ENCODE measurements at places on chromosomes 16 and 17. TPM values are rescaled to one million over a fixed set of nuclear protein-coding genes. Genes with fewer than 3 reads are reported as not detected.

Gene ADGRG1
- total RNA-seq, result 5.9 TPM

Gene CYLD
- total RNA-seq, result 44.6 TPM

Gene CEP112
- 4.8 TPM for total RNA-seq

Gene TP53TG3C
- not detected for total RNA-seq

Gene ENO3
- total RNA-seq, result 3.4 TPM

Gene CDRT15
- total RNA-seq, result not detected

Gene NDUFB10
- 126 TPM for total RNA-seq

Gene CNTNAP4
- not detected for total RNA-seq

Gene ATP2C2
- total RNA-seq, result not detected

Gene ZPBP2
- not detected for total RNA-seq

Gene DPEP3
- total RNA-seq, result not detected

Gene TGFB1I1
- total RNA-seq, result 41.6 TPM

Gene FNDC8
- not detected for total RNA-seq

Gene MARCHF10
- under 0.01 TPM for total RNA-seq

Gene KARS1
- 97.0 TPM for total RNA-seq

Gene TPPP3
- 1.6 TPM for total RNA-seq

Gene DDX28
- 8.9 TPM for total RNA-seq

Gene TCAP
- 0.53 TPM for total RNA-seq

Gene NPIPA3
- total RNA-seq, result 0.69 TPM

Gene MYH3
- 1.3 TPM for total RNA-seq

Gene MSL1
- 43.4 TPM for total RNA-seq

Gene MFAP4
- total RNA-seq, result 39.1 TPM

Gene MT3
- total RNA-seq, result 0.59 TPM

Gene TOP2A
- 37.4 TPM for total RNA-seq

Gene COL1A1
- total RNA-seq, result 2,981 TPM

Gene SRL
- total RNA-seq, result 0.13 TPM

Gene ANKRD13B
- 8.9 TPM for total RNA-seq

Gene AGRP
- not detected for total RNA-seq

Gene NKD1
- total RNA-seq, result 0.17 TPM

Gene TBC1D3K
- total RNA-seq, result 0.07 TPM

Gene IKZF3
- not detected for total RNA-seq

Gene ZNF423
- 5.7 TPM for total RNA-seq

Gene SEZ6L2
- total RNA-seq, result 65.5 TPM

Gene CHTF8
- total RNA-seq, result 61.1 TPM

Gene HEXIM1
- 11.3 TPM for total RNA-seq
